ENCODE measurements at places on chromosomes 2 and 18.

DNA sequence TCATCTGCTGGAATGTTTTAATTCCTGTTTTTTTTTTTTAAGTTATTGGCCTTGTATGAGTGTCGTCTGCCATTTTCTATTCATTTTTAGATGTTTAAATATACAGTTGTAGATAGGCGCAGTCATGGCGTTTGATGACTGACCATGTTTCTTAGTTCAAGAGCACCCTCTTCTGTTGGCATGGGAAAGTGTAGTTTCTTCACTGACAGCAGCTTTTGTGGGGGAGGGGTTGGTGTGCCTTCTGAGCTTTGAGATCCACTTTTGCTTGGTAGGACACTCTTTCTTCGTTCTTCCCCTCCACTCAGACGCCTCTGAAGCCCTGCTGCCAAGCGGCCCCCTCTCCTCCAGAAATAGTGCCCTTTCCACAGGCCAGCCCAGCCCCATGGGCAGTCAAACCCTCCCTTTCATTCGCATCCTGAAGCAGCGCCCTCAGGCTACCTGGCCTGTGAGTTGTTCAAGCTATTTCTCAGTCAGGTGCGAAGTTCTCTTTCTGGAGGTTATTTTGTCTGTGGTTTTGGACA is 492.0 kb downstream of the TNS1 start:
- DNase-seq, result peak; percentile 81

DNA sequence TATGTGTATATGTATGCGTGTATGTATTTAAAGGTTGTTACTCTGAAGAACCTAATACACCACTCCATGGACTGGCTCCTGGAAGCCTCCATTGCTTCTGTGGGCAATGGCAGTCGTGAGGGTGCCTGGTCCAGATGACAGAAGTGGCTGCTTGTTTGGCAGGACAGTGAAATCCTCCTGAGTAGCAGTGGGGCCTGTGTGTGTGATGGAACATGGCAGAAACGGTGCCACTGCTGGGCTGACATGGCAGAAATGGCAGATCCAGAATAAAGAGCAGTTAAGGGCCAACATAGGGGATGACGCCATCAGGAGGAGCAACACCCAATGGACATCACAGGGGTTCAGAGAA is 6.1 kb upstream of the CPLX4 start:
- no peak for DNase-seq

GRCh38 chr2:127631541-127631996 is 14.4 kb upstream of the GPR17 start:
- DNase-seq, result no peak

DNA sequence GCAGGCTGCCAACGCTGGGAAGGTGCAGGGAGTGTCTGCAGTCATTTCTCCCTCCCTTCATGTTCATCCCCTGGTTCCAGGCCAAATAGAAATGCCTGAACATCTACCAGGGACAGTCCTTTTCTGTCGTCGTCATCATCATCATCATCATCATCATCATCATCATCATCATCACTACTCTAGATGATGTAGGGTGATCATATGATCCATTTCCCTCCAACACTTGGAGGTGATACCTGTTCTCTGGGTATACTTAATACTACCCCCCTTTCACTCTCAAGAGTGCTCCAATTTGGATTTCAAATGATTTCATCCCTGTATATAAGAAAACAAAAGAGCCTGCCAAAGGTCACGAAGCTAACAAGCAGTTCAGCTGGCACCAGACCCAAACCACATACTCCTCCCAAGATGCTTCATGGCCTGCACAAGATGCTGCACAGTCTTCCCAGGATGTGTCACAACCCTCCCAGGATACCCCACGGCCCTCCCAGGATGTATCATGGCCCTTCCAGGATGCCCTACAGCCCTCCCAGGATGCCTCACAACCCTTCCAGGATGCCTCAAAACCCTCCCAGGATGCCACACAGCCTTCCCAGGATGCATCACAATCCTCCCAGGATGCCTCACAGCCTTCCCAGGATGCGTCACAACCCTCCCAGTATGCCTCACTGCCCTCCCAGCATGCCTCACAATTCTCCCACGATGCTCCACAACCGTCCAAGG is 257.9 kb downstream of the DYSF start:
- no peak for DNase-seq

- no peak for DNase-seq
Observed at GRCh38 chr2:17190527-17190926, 327.7 kb downstream of the RAD51AP2 start.

GRCh38 chr2:46239175-46239846 is 57.9 kb upstream of the EPAS1 start:
- no peak for DNase-seq

DNA sequence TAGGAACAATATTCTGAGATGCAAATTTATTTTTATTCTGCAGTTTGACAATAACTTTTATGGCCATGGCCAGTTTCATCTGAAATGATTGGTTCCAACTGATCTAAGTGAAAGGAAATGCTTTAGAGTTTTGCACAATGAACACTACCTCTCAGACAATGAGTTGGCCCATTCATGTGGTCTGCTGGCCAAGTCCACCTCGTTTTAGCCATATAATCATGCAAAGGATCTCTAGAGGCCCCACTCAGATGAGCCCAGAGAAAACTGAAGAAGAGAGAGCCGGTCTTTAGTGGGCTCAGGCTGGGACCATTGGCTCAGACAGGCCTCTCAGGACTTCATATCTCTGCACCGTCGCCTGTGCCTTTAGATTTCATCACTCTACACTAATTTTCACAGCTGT is 254.7 kb downstream of the MREG start:
- no peak for DNase-seq

GRCh38 chr2:47658646-47659320 is 124.2 kb upstream of the MSH6 start:
- DNase-seq, result no peak

DNA sequence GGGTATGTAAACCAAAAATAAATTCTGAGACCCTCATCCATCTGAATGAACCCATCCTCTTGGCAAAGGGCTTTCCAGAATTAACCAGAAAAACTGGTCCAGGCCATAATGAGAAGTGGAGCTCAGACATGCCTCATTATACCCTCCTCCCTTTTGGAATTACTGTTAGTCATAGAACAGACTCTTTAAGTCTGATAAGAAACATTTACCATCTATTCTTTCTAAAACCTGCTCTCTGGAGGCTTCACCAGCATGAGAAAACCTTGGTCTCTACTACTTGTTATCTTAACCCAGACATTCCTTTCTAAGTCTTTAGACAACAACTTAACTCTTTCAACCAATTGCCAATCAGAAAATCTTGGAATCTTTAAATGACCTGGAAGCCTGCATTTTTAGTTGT is 82.8 kb downstream of the QPCT start:
- DNase-seq, result no peak

GRCh38 chr18:13328213-13328612 is 109.7 kb downstream of the LDLRAD4 start:
- DNase-seq, result no peak

- DNase-seq, result no peak
Observed at GRCh38 chr2:26615860-26616705, 25.1 kb downstream of the CIB4 start.

DNA sequence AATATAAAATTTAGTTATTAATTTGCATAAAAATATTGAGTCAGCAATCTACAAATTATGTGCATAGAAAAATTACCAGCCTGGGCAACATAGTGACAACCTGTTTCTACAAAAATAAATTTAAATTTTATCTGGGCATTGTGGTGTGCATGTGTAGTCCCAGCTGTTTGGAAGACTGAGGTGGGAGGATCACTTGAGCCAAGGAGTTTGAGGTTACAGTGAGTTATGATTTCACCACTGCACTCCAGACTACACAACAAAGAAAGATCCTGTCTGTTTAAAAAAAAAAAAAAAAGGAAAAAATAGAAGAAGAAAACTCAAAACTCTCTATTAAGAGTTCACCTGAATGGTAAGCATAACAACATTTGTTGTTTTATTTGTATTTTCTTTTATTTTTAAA is 1048.4 kb upstream of the CDH2 start:
- DNase-seq, result no peak

GRCh38 chr2:170314744-170315447 is 136.9 kb downstream of the MYO3B start:
- no peak for DNase-seq

GRCh38 chr2:202121532-202122162 is 48.6 kb downstream of the KIAA2012 start:
- DNase-seq, result no peak

DNA sequence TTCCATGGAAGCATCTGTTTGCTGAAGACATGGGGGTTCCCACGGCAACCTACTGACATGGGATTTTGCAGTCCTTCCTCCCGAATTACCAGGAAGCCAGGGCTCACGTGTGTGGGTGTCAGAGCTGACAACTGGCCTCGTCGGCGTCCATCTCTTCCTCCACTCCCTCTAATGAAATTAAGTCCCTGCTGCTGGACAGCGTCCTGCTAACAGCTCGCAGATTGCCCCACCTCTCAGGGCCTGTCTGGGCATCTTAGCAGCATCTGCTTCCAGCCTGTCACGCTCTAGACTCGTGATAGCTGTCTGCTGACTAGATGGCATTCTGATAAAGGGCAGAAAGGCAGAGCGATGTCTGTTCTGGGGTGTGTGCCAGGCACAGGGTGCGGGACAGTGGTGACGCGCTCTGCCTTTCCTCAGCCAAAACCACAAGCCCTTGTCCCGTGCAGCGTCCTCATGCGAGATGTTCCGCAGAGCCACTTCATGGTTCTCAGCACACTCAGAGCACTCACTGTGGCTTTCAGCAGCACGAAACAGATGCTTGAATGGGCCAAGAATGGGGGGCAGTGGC is 161.1 kb downstream of the ARL4C start:
- DNase-seq, result peak; percentile 60

- no peak for DNase-seq
Observed at GRCh38 chr18:25533218-25533617, 181.3 kb upstream of the ZNF521 start.

DNA sequence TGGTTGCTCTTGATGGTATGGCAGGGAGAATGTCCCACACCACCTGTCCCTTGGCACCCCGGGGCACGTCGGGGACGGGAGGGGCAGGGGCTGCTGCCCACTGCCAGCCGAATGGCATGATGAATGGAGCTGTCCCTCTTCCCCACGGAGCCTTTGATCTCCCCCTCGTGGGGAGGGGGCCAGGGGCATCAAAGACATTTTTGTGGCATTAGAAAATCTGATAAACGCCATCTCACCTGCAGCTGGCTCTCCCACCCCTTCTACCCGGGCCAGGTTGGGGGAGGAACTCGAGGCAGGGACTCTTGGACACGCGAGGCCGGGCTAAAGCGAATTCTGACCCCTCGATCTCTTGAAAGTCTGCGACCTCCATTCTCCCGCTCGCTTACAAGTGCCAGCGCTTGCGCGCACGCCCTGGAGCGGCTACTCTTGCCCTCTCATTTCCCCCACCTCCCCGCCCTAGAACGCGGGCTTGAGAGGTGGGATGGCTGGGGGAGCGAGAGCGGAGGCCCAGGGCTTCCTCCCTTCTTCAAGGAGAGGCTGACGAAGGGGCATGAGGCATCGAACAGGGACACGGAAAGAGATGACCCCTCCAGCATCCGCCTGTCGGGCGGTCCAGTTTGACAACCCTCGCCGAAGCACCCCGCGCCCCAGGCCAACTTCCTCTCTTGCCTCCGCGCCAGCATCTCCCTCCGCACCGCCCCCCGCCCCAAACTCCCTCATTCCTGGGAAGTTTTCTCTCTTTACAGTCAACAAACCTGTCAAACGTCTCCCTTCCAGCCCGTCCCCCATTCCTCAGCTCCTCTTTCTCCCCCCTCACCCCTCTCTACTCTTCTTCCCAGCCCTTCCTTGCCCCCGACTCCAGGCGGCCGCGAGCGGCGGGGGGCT is 692 bp upstream of the WNT6 start:
- DNase-seq, result no peak

DNA sequence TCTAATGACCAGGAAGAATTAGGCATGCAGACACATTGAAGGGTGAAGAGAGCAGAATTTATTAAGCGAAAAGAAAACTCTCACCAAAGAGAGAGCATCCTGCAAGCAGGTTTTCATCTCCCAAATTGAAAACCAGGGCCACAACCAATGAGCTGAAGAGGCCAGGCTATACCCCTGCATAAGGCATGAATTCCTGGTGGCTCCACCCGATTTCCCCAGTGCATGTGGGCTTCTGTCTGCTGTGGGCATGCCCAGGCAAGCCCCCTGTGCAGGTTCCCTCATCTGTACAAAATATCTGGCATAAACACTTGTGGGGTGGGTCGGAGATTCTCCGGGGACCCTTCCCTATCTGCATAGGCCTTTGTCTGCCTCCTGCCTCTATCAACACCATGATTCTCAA is 621.6 kb upstream of the LRRTM1 start:
- no peak for DNase-seq

- peak; percentile 47 for DNase-seq
Observed at GRCh38 chr18:23585007-23585871, 1.1 kb downstream of the NPC1 start.

DNA sequence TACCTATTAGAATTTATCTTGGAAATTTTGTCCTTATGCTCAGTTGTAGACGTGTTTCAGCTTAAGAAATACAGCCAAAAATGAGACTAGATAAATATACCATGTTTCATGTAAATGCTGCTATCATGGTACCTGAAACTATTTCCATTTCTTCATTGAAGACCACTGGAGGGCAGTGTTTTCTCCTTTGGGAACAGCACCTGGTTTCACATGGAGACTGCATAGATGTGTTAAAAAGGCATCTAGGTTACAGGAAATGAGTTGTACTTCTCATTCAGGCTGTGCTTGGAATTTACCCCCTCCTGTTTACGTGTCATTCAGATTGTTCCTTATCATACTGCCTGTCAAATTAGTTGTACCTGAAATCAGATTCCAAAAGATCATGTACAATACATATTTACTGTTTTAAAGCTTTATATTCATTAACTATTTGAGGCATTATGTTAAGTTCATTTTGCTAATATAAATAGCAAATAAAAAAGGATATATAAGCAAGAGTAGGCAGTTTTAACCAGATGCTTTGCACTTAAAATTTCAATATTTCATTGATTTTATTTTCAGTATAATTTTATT is 57.3 kb upstream of the PSMD14 start:
- peak; percentile 78 for DNase-seq

- DNase-seq, result no peak
Observed at GRCh38 chr2:181123798-181124231, 143.4 kb downstream of the UBE2E3 start.

GRCh38 chr18:70693246-70693645 is 404.4 kb downstream of the SOCS6 start:
- peak; percentile 80 for DNase-seq
